ENCODE measurements at places on chromosomes 1 and 21.

- no peak for DNase-seq
Observed at GRCh38 chr1:107551456-107551855, 410.6 kb downstream of the NTNG1 start.

- no peak for DNase-seq
Observed at GRCh38 chr21:20647607-20648006, 350.6 kb upstream of the NCAM2 start.

- no peak for DNase-seq
Observed at GRCh38 chr1:58927041-58927721, 143.3 kb upstream of the JUN start.

GRCh38 chr1:186627019-186627418 lies 53.2 kb downstream of the PTGS2 start:
- no peak for DNase-seq

GRCh38 chr1:84442256-84442655 lies 36.8 kb upstream of the RPF1 start:
- DNase-seq = peak; percentile 89

- DNase-seq = peak; percentile 92
Observed at GRCh38 chr1:246699095-246699735, 25.0 kb upstream of the SCCPDH start.

- no peak for DNase-seq
Observed at GRCh38 chr1:6260433-6260934, 414 bp downstream of the GPR153 start.

- no peak for DNase-seq
Observed at GRCh38 chr1:174953285-174954072, 46.3 kb upstream of the CACYBP start.

DNA sequence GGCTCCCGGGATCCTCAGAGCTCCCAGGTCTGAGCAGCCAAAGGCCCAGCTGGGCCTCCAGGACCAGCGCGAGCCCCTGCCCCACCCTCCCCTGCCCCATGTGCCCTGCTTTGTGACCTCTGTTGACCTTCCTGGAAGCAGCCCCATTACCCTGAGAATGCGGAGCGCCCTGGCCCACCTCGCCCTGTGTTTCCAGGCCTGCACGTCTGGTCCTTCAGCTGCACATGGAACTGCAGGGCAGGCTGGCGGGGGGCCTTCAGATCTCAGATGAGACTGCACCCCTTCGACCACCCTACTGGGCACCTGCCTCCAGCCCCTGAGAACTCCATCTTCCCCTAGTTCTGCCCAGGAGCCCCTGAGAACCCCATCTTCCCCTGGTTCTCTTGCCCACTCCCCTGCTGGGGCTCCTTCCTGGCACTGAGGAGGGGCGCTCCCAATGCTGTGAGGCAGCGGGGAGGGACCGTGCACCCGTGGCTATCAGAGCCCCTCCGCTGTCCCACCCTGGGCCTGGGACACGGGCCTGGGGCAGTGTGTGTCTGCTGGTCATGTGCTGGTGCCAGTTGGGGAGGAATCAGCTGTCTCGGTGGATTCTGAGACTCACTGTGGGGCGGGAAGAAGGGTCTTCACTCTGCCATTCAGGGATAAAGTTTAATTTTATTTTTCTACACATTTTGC lies 25.1 kb downstream of the TMEM201 start:
- DNase-seq = no peak

GRCh38 chr1:153698923-153699714 lies 20.6 kb downstream of the NPR1 start:
- DNase-seq = peak; percentile 22

DNA sequence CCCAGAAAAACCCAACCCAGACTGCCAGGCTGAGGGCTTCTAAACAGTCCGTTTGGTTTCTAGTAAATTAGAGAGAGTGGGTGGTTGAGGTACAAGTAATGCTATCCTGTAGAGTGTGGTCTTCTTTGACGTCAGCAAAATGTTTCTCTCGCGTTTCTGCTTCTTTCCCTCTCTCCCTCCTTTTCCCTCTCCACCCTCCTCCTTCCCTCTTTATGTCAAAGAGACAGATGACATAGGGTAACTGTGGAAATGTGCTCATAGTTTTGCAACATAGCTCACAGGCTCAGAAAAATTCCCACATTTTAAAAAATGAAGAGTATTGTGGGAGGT lies 158.3 kb downstream of the TOMM20 start:
- DNase-seq = no peak

DNA sequence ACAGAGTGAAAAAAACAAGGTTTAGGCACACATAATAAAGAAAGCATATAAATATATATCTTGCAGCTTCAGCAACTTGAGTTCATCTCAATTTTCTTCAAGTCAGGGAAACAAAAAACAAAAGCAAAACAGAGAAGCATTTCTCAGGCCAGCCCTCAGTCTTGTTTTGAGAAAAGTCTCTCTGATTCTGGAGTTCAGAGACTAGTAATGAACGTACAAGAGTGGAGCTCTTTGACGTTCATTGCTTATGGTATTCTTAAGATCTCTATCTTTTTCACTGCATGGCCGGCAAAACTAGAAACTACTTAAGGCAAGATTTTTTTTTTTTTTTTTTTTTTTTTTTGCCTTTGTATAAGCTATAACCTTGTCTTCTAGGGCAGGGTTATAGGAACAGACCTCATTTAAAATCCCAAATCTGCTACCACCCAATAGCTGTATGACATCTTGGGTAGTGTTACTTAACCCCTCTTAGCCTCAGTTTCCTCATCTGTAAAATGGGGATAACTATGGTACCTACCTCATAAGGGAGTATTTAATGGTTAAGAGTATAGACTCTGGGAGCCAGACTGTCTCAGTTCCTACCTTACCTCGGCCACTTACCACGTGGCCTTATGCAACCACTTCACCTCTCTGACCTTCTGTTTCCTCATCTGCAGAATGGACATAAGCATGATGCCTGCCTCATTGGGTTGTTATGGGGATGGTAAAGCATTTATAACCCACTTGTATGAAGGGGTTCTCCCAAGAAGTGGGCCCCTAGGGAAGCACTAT lies 33.6 kb downstream of the LMO4 start:
- no peak for DNase-seq

DNA sequence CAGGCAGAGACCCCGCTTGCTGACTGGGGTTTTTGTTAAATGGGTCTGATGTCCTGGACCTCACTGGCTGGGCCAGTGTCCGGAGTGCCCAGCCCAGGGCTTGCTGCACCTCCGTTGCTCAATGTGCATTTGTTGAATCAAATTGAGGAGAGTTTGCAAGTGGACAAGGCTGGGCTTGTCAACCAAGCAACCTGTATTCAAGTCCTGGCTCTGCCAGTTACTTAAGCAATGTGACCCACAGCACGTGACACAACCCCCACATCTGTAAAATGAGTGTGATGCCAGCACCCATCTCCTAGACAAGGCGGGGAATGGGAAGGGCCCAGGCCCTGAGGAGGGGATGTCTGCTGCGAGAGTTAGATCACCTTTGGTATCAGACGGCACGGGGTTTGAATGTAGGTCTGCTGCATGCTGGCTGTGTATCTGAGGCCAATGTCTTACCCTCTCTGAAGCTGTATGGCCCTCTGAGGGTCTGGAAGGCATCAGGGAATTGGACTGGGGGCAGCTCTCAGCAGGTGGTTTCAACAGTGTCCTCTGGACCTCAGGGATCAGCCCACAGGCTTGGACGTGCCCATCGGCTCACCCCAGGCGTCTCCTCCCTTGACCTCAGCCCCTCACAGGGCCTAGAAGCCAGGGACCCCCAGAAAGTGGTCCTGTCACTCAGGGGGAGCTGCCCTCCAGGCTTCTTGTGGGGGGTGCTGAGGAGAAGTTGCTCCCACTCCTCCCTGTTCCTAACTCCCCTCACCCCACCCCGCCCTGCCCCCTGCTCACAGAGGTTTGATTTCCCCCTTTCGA lies 51.0 kb upstream of the RUNX3 start:
- DNase-seq = no peak

- peak; percentile 38 for DNase-seq
Observed at GRCh38 chr1:15833069-15833679, 14.3 kb upstream of the SPEN start.

DNA sequence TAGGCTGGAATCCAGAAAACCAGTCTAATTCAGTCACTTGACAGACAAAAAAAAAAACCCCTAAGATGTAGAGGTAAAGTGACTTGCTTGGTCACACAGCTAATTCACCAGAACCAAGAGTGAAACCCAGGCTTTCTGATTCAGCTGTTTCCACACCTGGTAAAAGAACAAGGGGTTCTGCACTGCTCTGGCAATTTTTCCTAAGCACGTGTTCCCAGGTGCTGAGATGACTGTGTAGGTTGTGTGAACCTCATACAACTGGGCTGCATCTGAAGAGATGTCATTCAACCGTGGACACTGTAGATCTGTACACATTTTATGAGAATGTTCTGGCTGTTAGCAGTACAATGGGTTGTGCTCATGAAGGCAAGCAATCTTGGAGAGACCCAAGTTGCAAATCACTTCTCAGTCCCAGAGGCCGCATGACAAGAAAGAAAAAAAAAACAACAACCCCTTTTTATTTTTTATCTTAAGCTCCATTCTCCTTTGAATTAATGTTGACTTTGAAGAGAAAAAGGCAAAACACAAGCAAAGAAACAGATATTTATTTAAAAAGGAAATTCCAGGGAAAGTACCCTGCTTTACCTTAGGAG lies 95.4 kb downstream of the INTS7 start:
- no peak for DNase-seq

GRCh38 chr1:76289692-76290091 lies 215.1 kb downstream of the ST6GALNAC3 start:
- no peak for DNase-seq

- no peak for DNase-seq
Observed at GRCh38 chr21:19261731-19262376, 858.3 kb upstream of the TMPRSS15 start.

DNA sequence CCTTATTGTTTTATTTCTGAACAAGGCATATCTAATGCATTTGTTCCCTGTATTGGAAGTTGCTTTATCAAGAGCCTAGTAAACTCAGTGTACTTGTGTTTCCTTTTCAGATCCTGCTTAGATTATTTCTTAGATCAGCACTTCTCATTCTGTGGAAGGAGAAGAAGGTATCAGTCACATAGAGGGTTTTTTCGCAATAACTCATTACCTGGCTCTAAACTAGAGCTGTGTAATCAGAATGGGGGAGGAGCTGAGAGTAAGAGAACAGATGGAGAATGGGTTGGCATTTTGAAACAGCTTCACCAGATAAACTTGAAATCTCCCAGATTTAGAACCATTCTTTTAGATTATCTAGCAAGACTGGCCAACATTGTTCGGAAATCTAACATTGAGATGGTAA lies 11.0 kb downstream of the AHCYL1 start:
- no peak for DNase-seq

- no peak for DNase-seq
Observed at GRCh38 chr1:200776949-200777348, 38.3 kb downstream of the CAMSAP2 start.

GRCh38 chr1:28417926-28418637 lies 48.5 kb downstream of the PHACTR4 start:
- DNase-seq = peak; percentile 55

DNA sequence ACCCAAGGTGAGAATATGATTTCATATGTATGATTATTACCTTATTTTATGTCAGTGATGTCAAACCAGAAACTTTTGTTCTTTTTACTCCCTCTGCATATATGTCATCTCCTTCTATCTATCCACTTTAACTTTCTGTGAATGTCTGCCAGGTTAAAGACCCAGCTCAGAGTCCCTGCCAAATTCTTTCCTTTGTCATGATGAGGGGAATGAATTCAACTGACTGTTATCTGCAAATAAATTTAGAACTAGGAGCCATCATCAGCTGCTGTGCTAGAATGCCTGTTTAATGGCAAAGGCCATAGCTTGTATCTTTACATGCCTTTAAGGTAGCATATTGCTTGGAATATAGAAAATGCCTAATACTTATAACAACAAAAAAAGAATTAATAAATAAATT lies 815.6 kb upstream of the NEGR1 start:
- DNase-seq = no peak

- DNase-seq = no peak
Observed at GRCh38 chr1:59186656-59187055, 110.2 kb upstream of the FGGY start.

- no peak for DNase-seq
Observed at GRCh38 chr1:22597301-22597965, 34.1 kb downstream of the EPHA8 start.

DNA sequence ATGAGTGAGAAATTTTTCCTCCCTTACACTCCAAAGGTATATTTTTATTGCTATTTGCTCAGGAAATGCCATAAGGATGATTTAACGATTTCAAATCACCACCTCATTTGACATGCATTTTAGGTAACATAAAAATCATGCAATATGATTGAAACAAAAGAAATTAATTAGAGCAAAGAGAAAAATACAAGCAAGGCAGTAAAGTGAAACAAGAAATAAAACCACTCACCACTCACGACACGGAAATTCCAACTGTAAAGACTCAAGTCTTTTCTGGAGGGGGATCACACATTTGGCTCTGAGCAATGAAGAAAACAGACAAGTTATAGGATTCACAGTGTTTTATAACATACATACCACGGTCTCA lies 86.8 kb upstream of the ARHGAP29 start:
- DNase-seq = no peak

DNA sequence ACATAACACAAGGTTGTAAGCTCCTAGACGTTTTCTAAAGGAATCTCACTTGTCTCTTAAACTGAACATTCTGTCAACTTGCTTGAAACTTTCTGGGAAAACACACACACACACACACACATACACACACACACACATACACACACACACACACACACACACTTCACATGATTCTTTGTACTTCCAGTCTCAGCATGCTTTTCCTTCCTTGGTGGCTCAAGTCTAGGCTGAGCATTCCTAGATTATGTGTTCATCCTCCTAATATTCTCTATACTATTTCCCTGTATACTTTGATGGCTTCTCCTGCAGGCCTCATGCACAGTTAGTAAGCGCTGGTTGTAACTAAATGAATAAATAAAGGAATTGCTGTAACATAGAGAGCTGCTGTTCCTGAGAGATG lies 372.1 kb downstream of the PTPRC start:
- no peak for DNase-seq

- DNase-seq = no peak
Observed at GRCh38 chr21:45763074-45763473, 119.5 kb downstream of the PCBP3 start.

DNA sequence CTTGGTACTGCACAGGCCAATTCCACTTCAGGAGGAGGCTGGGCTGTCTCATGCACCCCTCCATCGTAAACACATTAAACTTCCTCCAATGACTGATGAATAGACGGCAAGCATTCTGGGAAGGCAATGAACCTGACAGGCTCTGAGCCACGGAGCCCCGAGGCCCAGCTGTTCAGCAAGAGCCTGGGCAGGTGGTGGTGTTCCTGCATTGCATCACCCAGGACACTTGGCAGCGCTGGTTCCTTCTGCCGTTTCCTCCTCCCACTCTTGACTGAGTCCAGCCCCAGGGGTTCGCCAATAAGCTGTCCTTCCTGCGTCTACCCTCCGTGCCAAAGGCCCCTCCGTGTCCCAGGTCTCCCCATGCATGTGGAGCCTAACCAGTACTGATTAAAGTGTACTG lies 109.8 kb downstream of the JAK1 start:
- DNase-seq = no peak

- no peak for DNase-seq
Observed at GRCh38 chr21:35738347-35738961, 321.9 kb downstream of the SETD4 start.

GRCh38 chr21:35871906-35872305 lies 188.4 kb downstream of the SETD4 start:
- no peak for DNase-seq

GRCh38 chr1:156226116-156226538 lies 13.3 kb downstream of the PMF1 start:
- DNase-seq = no peak

- DNase-seq = no peak
Observed at GRCh38 chr1:170749959-170750358, 86.0 kb downstream of the PRRX1 start.

- DNase-seq = peak; percentile 72
Observed at GRCh38 chr21:31198575-31198974, 145.5 kb downstream of the TIAM1 start.

Data from hematopoietic multipotent progenitor cell treated with erythropoietin and hydrocortisone succinate and interleukin-3 and kit ligand, for 8 days (in vitro differentiated cells).